ENCODE measurements at places on chromosomes 16 and 17.
A peak's percentile ranks its signal among the peaks of the same experiment; 100 is the strongest.

DNA sequence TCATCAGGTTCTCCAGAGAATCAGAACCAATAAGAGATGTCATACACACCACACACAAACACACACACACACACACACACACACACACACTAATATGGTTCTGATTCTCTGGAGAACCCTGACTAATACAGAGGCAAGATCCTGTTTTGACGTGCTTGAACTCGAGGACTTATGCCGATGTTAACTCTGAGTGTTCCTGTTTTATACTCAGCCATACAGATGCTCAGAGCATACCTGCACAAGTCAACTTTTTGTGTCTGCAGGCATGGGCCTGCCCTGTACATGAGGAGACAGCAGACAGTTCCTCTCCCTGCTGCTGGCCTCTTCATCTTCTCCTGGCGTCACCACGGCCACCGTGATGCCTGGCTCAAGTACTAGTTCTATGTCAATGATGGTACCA, 635.9 kb downstream of the WWOX start:
- no peak for DNase-seq

- no peak for DNase-seq
Measured at GRCh38 chr17:30922235-30923030, 688 bp downstream of the ADAP2 start.

DNA sequence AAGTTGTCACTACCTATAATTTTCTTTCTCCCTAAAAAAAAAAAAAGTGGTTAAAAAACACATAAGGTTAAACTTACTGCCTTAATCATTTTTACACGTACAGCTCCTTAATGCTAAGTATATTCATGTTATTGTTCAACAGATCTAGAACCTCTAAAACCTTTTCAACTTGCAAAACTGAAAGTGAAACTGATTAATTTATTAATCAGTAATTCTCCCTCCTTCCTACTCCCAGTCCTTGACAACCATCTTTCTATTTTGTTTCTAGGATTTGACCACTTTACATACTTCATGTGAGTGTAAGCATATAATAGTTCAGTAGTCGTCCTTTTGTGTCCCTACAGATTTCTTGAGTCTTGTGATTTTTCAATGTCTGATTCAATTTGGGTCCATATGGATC, 251.4 kb upstream of the KIF2B start:
- no peak for DNase-seq

DNA sequence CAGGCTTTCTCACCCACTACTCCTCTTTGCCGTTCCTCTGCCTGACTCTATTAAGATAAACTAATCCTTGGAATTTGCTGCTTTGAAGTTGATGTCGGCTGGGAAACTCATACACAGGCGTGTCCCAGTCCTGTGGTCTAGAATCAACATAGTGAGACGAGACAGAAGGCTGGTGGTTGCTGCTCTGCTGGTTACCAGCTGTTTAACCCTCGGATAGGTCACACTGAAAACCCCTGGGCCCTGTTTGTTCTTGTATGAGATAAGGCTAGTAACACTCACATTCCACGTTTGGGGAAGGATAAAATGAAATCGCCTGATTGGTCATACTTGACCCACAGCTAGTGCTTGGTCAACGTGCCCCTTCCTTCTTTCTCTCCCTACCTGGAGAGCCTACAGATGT, 517.0 kb downstream of the CDH13 start:
- peak; percentile 47 for DNase-seq

- DNase-seq: no peak
Measured at GRCh38 chr16:70364399-70364798, 17.7 kb downstream of the DDX19A start.

DNA sequence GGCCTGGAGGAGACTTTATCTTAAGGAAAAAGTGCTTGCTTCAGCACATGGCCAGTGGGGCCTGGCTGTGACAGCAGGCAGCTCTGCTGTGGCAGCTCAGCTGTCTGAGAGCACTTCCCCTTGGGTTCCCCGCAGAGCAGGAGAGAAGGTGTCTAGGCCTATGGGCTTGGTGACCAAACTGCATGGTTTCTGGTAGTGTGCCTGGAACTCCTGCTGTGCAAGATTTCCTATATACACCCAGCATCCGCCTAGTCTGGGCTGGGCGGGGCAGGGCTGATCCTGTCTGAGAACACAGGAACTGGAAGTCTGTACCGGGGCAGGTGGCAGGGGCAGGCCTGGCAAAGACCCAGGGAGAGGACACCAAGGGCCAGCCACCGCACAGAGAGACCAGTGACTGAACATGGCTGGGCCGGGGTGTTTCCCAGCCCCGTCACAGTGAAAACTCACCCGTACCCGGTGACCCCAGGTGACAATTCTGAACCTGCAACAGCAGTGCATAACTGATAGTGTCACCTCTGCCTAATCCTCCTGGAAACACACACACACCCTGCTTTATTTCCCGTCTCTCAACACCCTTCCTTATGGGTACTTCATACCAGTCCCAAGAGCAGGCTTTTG, 39.3 kb downstream of the CHD9 start:
- no peak for DNase-seq

- DNase-seq: no peak
Measured at GRCh38 chr16:67539271-67539670, 10.6 kb downstream of the RIPOR1 start.

GRCh38 chr17:62572488-62572887, 55.0 kb upstream of the MRC2 start:
- no peak for DNase-seq

DNA sequence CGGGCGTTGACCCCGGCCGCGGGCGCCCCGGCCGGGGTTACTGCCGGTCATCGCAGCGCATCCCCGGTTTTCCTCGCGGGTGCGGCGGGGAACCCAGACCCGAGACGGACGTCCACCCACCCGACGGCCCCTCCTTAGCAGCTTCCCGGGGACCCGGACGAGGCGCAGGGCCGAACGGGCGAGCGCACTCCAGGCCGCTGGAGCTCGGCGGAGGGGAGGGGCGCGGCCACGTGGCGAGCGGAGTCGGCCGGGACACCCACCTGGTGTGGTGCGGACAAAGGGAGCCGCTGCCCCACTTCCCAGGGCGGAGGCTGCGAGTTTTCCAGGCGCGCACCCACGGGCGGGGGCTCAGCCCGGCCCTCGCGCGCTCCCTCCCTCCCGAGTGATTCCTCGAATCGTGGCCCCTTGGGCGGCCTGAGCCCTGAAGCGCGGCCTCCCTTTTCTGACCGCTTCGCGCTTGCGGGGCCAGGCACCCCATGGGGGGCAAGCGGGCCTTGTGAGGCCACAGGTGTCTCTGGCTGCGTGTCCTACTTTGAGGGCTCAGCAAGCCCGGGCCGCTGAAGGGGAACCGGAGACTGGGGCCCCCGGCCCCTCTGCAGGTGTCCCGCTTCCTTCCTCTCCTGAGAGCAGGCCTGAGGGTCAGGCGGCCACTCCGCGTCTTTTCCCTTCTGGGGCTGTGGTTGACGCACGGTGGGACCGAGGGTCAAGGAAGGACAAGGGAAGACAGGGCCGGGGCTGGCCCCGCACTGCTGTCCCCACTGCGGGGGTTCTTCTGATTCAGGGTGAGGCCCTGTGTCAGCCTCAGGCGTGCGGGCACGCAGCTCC, 1.1 kb upstream of the FASN start:
- DNase-seq: no peak

- DNase-seq: no peak
Measured at GRCh38 chr16:55324285-55325079, 479 bp downstream of the IRX6 start.

- no peak for DNase-seq
Measured at GRCh38 chr17:13283606-13284005, 265.8 kb upstream of the ELAC2 start.

- no peak for DNase-seq
Measured at GRCh38 chr16:30600215-30600614, 10.0 kb downstream of the ZNF689 start.

DNA sequence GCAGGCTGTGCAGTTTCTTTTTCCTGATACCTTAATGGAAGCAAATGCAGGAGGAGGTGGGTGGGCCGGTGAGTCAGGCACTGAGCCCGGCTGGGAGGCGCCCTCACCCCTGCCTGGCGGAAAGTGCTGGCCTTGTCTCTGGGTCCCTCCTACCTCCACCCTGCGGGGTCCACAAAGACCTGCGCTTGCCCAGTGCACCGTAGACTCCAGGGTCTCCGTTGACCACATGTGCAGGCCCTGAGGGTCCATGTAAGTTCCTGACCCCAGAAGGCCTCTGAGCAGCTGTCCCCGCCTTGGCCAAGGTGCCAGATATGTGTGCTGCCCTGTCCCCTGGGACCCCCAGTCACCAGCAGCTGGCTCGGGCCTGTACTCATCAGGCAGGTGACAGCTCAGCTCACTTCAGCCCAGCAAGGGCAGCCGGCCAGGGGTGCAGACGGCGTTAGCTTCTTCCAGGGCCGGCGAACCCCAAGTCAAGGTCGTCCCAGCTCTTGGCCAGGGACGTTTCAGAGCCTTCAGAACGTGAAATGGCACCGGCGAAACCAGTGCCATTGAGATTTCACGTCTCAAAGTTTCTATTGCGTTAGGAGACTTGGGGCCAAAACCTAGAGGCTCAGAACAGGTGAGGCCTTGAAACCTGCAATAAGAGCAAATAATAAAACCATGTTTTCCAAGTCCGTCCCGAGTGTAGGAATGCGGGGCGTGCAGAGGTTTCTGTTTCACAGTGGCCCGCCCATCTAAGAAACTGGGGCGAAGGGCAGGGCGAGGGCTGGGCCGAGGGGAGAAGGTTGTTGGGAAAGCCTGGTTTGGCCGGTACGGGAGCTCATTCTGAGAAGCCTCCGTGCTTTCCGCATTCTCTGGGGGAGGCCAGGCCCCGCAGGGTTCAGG, 12.1 kb downstream of the METRNL start:
- DNase-seq: no peak

DNA sequence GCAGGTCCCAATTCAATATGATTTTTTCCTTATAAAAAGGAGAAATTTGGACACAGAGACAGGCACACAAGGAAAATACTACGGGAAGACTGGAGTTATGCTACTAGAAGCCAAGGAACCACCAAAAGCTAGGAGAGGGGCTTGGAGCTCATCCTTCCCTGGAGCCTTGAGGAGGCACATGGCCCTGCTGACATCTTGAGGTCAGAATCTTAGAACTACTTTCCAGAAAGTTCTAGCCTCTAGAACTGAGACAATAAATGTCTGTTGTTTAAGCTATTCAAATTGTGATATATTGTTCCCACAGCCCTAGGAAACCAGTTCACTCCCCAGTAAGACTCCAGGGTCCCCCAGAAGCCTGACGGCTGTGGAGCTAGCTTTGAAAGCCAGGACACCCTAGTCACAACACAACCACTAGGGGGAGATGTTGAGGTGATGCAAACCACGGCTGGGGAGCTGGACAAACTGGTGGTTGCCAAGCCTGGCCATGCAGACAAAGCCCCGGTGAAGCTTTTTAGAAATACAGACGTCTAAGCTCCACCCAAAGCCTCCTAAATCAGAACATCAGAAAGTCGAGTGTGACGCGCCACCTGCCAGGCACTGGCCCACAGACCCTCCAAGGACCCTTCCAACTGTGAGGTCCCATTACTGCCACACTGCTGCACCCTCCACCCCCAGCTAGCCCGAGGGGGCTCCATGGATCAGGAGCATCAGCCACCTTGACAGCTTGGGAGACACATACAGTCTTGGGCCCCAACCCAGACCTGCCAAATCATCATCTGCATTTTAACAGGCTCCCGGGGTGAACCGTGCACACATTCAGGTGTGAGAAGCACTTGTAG, 106.4 kb downstream of the SLC39A11 start:
- peak; percentile 75 for DNase-seq

DNA sequence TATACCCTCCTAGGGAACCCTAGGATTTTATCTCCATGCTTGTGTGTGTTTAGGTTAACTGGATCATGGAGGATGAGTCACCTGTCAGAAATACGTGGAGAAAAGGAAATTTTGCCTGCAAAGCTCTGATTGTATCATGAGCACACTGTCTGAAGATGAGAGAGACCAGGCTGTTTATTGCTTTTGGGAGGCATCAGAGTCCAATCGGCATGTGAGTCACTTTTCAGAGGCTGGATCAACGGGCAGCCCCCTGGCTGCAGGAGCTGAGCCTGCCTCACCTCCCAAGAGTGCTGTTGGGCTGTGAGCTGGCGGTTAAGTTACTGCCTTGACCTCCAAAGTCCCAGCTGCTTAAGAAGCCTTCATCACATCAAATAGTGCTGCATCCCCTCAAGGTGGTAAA, 41.5 kb upstream of the MED9 start:
- DNase-seq: peak; percentile 89

GRCh38 chr16:27742333-27742732, 192.4 kb downstream of the KATNIP start:
- no peak for DNase-seq

DNA sequence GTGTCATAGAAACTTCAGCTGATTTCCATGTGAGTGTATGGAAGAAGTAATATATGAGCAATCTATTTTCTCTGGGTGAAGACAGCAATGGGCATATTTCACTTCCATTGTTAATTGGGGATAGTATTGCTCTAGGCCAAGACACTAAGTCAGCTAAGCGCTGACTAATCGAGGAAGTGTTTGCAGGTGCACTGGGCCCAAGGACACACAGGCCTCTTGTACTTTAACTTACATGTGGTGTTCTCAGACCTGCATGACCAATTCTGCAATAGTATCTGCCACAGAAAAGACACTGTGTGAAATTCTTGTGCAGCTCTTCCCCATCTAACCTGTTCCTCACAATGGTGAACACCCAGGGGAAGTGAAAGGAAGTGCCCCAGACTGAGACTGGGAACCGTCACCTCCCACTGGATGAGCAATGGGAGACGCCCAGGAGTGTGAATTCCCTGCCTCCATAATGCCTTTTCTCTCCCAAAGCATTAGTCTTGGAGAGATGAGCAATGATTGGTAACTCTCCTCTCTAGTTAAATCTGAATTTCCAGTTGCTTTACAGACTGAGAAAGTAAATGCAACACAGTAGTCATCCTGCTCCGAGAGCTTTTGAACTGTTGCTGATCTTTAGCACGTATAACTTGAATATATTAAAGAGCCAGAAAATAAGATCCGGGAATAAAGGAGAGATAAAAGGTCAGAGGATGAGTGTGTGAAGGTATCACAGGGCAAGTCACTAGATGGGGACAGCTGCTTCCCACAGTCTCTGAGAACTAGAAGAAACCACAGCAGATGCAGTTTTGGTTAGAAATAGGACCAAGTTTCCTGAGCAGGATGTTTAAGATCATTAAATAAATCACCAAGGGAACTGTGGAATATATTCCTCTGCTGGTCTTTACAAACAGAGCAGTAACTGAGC, 82.6 kb downstream of the CDK5R1 start:
- peak; percentile 8 for DNase-seq

DNA sequence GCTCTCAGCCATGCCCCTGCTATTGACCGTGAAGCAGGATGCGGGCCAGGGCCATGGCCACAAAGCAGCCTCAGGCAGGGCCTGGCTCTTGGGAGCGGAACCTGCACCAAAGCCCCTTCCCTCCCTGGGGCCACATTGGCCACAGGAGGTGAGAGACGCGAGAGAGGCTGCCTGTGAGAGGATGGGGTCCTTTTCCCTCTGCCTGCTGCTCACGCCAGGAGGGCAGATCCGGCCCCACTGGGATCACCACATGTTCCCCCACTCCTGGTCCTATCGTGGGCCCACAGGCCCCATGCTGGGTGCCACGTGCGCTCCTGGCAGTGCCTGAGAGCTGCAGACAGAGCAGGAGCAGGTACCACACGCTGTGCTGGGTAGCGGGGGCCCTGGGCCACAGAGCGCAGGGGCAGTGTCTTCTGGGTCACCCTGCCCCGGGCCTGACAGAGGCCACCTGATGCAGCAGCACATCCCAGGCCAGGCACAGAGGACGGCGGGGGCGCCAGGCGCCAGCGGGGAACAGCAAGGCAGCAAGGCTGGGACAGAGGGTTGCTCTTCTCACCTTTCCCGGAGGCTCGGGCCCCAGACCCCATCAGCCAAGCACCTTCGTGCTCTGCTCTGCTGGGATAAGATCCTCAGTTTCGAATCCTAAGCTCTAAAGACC, 9.2 kb upstream of the NUDT16L1 start:
- no peak for DNase-seq

Measured in fibroblast of upper back skin (primary cell).